Fibroblast of skin of abdomen (primary cell): ENCODE measurements at places on chromosomes 7 and 10.

DNA sequence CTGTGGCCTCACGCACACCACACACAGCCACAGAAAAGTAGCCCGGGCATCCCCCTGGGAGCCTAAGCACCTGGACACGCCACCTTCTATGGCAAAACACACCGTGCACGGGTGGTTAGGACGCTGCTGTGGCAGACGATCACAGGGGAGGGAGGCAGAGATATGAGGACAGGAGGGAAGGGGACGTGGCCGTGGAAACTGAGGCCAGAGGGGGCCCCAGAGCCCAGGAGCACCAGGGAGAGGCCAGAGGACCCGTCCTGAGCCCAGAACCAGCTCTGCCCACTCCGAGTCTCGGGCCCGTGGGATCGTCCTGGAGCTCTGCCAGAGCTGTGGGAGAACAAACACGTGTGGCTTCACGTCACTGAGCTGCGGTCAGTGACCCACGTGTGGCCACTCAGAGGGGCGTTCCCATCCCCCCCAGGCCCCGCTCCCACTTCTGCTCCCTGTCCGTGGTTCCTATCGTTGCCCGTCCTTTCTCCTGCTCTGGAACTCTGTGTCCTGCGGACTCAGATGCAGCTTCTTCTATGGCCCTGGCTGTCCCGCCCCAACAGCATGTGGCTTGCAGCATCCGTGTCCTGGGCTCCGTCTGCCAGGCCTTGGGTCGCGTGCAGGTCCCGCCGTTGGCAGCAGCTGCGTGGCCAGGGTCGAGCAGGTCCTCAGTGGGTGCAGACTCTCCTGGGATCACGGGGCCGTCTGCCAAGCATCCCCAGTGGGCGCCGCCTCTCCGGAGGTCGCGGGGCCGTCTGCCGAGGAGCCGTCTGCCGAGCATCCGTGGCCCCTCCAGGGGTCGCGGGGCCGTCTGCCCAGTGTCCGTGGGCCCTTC is 31.0 kb downstream of the GET4 start:
- DNase-seq = no peak

- no peak for DNase-seq
These were observed 26.7 kb upstream of the CAMK1D start for GRCh38 chr10:12322583-12323131.

GRCh38 chr10:14748441-14748840 is 26.3 kb downstream of the FAM107B start:
- DNase-seq = no peak

DNA sequence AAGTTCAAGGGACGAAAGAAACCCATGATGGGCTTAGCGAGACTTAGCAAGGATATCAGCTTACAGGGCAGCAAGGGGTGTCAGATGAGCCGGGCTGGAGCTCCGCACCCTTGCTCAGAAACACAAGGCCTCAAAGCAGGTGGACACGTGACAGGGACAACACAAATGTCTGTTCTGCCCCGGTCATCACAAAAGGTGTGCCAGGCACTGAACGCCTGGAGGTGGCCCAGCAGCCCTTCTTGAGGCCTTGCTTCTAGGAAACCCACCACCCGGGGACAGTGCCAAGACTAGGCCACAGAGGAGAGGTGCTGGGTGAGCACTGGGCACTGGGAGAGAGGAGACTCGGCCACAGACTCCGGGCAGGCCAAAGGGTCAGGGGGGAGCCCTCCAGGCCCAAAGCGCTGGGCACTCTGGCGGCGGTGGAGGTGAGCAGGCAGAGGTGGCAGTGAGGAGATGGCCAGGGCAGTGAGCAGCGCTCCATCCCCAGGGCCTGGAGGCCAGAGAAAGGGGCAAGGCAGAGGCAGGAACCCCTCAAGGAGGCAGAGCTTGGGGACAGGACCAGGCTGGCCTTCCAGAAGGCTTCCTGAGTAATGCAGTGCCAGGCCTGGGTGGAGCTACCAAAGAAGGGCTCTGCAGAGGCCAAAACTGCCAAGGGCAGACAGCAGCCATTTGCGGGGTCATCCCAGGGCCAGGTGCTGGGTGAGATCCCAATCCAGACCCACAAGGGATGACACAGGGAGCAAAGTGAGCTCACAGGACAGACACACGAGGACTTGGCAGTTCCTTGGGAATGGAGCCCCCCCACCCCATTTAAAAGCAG is 22.7 kb downstream of the EBF3 start:
- no peak for DNase-seq

DNA sequence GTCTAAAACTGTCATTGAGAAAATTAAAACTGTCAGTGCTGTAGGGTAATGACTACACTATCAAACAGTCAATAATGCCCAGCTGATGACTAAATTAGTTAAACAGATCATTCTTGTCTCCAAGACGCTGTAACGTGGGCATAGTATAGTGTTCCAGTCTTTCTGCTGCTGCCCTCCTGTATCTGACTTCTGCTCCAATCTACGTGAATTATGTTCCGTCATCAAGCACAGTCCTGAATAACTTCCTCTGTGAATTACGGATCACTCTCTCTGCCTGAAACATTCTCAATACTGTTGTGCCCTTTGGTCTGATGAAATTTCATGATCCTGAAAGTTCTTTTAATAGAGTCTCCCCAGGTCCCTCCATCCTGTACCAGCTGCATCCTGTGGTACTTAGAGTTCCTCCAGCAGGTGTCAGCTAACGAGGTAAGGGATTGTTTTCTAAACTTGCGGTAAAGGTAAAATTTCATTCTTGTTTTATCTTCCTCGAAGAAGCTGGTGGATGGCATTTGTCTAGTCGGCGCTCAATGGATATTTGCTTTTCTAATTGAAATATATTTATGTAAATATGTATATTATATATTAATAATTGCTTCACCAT is 393.5 kb upstream of the ADARB2 start:
- DNase-seq = no peak

- DNase-seq = no peak
These were observed 80.8 kb downstream of the ZNF92 start for GRCh38 chr7:65454469-65454868.
